ENCODE measurements at places on chromosomes 12 and 14. TPM values are rescaled to one million over a fixed set of nuclear protein-coding genes. Genes with fewer than 3 reads are reported as not detected.

SLC4A8 gene
- polyA plus RNA-seq, result 0.31 TPM

VEZT gene
- polyA plus RNA-seq, result 17.2 TPM

SIX1 gene
- polyA plus RNA-seq, result 0.79 TPM

SOAT2 gene
- not detected for polyA plus RNA-seq

PTGER2 gene
- polyA plus RNA-seq, result 0.49 TPM

AQP6 gene
- 0.06 TPM for polyA plus RNA-seq

SERPINA12 gene
- polyA plus RNA-seq, result not detected

NRXN3 gene
- polyA plus RNA-seq, result 0.27 TPM

HIGD1C gene
- not detected for polyA plus RNA-seq

CCDC198 gene
- not detected for polyA plus RNA-seq

PYGL gene
- 95.5 TPM for polyA plus RNA-seq

PRH2 gene
- not detected for polyA plus RNA-seq

GPRC5D gene
- polyA plus RNA-seq, result 0.15 TPM

AHSA1 gene
- polyA plus RNA-seq, result 42.9 TPM

TAS2R30 gene
- not detected for polyA plus RNA-seq

CCNK gene
- polyA plus RNA-seq, result 19.5 TPM

EIF2B1 gene
- polyA plus RNA-seq, result 32.3 TPM

PMCH gene
- polyA plus RNA-seq, result not detected

NOVA1 gene
- 24.0 TPM for polyA plus RNA-seq

UBE3B gene
- 12.5 TPM for polyA plus RNA-seq

ENDOU gene
- 0.14 TPM for polyA plus RNA-seq

SLC25A47 gene
- not detected for polyA plus RNA-seq

LUM gene
- polyA plus RNA-seq, result 94.2 TPM

CDH24 gene
- polyA plus RNA-seq, result 4.4 TPM

SLC17A8 gene
- 0.01 TPM for polyA plus RNA-seq

DIO2 gene
- polyA plus RNA-seq, result 1.3 TPM

CIDEB gene
- polyA plus RNA-seq, result 10.3 TPM

GYS2 gene
- polyA plus RNA-seq, result 1.1 TPM

GZMH gene
- not detected for polyA plus RNA-seq

INF2 gene
- 20.3 TPM for polyA plus RNA-seq

IL25 gene
- polyA plus RNA-seq, result not detected

PGF gene
- polyA plus RNA-seq, result 6.2 TPM

PLD4 gene
- polyA plus RNA-seq, result 0.15 TPM

BICDL1 gene
- 2.4 TPM for polyA plus RNA-seq

GDF3 gene
- polyA plus RNA-seq, result 0.22 TPM

CARMIL3 gene
- polyA plus RNA-seq, result 0.52 TPM

MYO1A gene
- 1.5 TPM for polyA plus RNA-seq

KLRK1 gene
- polyA plus RNA-seq, result 2.0 TPM

CD163L1 gene
- 0.21 TPM for polyA plus RNA-seq

RPGRIP1 gene
- polyA plus RNA-seq, result 0.45 TPM

SRGAP1 gene
- 2.7 TPM for polyA plus RNA-seq

POU6F1 gene
- polyA plus RNA-seq, result 7.9 TPM

DCAF11 gene
- polyA plus RNA-seq, result 27.7 TPM

ATL1 gene
- 2.9 TPM for polyA plus RNA-seq

TEDC1 gene
- polyA plus RNA-seq, result 6.6 TPM

OTUB2 gene
- 0.11 TPM for polyA plus RNA-seq

VRTN gene
- polyA plus RNA-seq, result not detected

AP5M1 gene
- polyA plus RNA-seq, result 12.1 TPM

SINHCAF gene
- polyA plus RNA-seq, result 12.4 TPM

CPM gene
- 81.3 TPM for polyA plus RNA-seq

Measured in adipose tissue (tissue), 3 donors.